ENCODE measurements at places on chromosomes 7 and 10.

DNA sequence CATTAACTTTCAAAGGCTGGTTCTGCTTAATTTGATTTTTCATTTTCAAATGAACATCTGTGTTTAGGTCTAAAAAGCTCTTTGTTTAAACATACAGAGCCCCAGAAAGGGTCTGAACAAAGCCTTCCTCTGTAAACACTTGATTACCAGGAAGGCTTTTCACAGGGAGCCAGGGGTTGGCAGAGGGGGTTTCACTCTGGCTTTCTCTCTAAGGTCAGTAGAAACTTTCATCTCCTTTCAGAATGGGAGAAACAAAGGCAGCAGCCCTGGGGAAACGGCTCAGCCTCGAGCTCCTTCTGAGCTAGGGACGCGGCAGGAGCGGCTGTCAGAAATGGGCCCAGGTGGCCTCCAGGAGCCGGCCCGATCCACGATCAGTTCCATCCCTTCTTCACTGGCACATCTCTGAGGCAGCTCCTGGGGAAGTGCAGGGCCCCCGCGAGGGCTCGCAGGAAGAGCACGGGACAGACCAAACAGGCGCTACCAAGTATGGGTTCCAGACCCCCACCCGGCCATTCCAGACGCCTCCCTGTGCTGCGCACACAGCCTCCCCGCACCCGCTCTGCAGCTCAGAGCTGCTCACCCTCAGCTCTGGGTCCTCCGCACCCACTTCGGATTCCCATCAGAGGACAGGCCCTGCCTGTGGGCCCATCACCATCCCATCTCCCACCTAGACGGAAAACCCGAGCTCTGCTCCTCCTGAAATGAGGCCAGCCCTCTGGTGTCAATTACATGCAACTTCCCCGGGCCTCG is 124.1 kb downstream of the MAD1L1 start:
- no peak for DNase-seq

DNA sequence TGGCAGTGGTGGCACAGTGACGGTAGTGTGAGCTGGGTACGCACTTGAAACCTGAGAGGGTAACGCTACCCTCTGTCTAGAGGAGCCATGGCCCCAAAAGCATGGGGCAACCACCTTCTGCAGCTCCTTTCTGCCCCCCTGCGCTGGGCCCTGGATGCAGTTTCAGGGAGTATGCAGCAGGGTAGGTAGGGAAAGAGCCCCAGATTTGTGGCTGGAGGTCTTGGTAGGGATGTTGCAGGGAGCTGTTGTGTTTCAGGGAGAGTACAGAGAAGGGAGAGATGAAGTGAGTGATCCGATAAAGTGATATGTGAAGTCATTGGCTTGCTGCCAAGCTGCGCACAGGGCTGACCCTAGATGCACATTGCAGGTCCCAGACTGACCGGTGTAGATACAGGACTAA is 2.7 kb upstream of the PGAM2 start:
- peak; percentile 40 for DNase-seq

- no peak for DNase-seq
Observed at GRCh38 chr7:112515989-112516388, 35.2 kb downstream of the LSMEM1 start.

DNA sequence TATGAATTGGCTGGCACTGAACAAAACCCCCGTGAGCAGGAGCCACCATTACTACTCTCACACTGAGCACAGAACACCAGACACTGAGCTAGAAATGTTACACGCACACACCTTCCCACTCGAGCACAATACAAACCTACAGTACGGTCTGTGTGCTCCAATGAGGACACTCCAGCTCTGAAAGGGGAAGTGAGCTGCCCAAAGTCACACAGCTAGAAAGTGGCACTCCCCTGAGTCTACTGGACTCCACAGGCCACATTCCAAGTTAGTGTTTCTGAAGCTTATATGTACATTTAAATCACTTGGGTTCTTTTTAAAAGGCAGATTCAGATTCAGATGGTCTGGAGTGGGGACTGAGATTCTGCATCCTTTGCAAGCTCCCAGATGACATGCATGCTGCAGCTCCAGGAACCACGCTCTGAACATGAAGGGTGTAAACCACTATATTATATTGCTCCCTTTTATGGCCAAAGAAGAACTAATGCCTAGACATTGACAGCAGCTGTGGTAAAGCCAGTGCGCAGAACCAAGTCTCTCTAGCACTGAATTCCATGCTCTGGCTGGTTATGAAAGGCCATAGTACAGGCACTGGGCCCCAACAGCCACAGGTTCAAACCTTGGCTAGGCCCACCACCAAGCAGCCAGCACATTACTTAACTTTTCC is 77.1 kb downstream of the FRMPD2 start:
- no peak for DNase-seq

DNA sequence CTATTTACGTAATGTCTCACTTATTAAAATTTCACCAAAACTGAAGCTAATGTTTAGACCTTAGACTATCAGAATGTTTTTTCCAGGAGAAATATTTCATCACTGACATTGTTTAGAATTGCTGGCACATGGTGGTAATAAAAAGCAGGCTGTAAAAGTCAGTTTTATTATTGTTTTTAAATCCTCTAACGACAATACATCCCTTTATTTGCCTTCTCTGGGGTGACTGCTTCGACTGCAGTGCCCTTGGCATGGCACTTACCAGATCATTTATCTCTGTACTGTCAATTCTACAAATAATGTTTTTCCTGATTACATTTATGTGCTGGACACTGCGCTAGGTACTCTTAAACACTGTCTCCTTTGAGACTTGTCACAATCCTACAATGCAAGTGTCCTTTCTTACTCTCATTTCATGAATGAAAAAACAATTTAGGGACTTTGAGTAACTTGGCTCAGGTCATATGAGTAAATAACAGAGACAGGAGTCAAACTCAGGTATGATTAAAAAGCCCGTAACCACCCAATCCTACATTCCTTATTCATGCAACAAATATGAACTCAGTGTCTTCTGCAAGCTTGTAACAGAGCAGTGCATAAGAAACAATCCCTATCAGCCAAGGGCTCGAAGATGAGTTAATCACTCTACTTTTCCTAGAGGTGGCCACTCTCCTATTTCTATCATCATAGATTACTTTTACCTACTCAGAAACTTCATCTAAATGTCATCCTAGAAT is 5.6 kb upstream of the ING3 start:
- peak; percentile 57 for DNase-seq

- DNase-seq: no peak
Observed at GRCh38 chr7:50858528-50859245, 76.0 kb upstream of the GRB10 start.

GRCh38 chr10:119290301-119291048 is 83.1 kb downstream of the GRK5 start:
- no peak for DNase-seq
